Activated CD4-positive, alpha-beta T cell treated with anti-CD3 and anti-CD28 coated beads, Interleukin-2, amount 50 U/mL, for 4 hours (primary cell): ENCODE measurements at places on chromosomes 5 and 9.

GRCh38 chr5:96664669-96665068 lies 2.5 kb downstream of the CAST start:
- DNase-seq = no peak

GRCh38 chr9:37410969-37411785 lies 11.3 kb upstream of the GRHPR start:
- no peak for DNase-seq

GRCh38 chr5:37867654-37868053 lies 27.8 kb upstream of the GDNF start:
- no peak for DNase-seq

DNA sequence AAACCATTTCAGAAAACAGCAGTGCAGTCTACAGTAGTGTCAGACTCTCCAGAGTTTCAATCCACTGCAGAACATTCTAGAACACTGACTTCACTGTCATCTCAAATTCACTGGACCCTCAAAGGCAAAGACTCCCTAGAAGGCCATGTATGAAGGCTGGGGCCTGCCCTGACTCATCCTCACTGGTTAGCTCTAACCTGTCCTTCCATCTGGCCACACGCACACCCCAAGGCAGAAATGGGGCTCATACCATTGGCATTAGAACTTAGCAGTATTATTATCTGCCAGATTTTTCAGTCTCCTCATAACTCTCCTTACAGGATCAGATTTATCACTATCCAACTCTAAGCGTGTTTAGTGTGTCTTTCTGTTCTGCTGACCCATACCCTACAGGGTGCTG lies 20.4 kb downstream of the S1PR3 start:
- DNase-seq = no peak

DNA sequence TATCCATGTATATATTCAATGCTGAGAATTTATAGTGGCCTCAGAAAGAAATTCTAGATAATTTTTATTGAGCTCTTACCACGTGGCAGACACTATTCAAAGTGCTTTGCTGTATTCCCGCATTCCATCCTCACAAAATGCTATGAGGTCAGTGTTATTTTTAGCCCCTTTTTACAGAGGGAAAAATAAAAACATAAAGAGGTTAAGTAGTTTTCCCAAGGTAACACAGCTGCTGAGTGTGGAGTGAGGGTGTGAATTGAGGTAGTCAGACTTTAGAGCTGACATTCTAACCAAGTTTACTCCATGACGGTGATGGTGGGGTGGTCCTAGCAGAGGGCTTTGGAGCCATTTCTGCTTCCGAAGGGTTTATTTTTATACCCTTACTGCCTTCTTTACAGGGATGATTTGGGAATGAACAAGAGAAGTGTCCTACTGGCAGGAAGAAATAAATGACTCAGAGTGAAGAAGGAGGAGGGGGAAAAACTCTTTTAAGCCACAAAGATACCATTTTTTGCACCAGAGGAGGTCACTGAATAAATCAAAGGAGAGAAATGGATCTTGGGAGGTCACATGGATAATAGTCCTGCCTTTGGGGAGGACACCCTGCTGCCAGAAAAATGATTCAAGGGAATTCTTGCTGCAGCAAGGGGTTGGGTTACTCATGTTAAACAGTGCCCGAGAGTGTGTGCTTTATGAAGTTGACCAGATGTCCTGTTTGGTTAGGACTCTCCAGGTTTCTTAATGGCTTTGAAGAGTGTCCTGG lies 76.1 kb downstream of the HMHB1 start:
- DNase-seq = no peak

DNA sequence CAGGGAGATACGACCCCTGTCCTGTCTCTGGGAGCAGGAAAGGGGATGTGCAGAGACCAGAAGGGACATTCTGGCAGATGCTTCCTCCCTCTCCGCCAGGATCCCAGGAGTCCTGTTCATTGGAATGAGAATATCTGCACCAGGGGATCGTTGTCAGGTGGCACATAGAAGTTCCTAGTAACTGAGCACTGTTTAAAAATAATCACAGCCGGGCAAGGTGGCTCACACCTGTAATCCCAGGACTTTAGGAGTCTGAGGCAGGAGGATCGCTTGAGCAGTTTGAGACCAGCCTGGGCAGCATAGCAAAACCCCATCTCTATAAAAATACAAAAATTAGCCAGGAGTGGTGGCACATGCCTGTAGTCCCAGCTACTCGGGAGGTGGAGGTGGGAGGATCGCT lies 12.3 kb downstream of the SARDH start:
- no peak for DNase-seq

DNA sequence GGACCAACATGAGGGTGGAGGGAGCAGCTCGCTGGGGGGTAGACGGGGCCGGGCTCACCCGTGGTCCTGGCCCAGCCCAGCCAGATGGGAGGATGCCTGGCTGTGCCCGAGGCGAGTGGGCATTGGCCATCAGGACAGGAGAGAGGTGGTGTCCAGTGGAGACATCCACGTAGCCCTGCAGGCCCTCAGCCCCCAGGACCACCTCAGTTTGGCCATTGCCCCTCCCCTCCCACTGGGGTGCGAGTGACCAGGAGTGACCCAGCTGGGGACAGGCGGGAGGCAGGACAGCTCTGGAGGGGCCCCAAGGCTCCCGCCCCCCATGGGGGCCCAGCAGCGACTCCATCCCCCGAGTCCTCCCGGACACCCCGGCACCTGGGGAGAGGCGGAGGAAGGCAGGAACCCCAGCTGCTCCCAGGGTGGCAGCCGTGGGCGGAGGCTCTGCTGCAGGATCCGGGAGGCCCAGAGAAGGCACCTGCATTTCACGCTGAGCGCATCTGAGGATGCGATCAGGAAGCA lies 8.3 kb downstream of the NOXA1 start:
- DNase-seq = no peak

- no peak for DNase-seq
These were observed 26.9 kb upstream of the FEM1C start for GRCh38 chr5:115571441-115571878.

GRCh38 chr5:151686674-151687407 lies at the start of gene SPARC:
SPARC (minus strand) TSS chr5:151686915; CDS start chr5:151676188, 10,727 bp downstream.
- no peak for DNase-seq

GRCh38 chr5:79886456-79886855 lies 104.6 kb downstream of the MTX3 start:
- DNase-seq = no peak

- no peak for DNase-seq
These were observed 1.8 kb downstream of the PAIP2 start for GRCh38 chr5:139343476-139343875.

DNA sequence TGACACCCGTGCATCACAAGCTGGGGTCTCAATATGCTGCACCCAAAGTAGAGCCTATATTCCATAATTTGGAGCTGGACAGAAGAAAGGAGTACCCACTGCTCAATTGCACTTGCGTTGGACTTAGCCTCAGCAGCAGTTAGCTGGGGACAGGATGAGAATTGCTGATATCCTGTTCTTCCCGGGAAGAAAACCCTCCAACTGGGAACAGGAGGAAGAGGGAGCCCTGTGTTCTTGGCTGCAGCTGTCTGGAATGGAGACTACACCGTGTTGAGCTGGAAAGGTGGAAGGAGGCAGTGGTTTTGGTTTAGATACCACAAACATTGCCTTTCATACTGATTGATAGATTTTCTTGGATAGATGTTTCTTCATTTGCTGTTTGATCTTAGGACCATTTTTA lies 24.6 kb downstream of the CNTLN start:
- no peak for DNase-seq

DNA sequence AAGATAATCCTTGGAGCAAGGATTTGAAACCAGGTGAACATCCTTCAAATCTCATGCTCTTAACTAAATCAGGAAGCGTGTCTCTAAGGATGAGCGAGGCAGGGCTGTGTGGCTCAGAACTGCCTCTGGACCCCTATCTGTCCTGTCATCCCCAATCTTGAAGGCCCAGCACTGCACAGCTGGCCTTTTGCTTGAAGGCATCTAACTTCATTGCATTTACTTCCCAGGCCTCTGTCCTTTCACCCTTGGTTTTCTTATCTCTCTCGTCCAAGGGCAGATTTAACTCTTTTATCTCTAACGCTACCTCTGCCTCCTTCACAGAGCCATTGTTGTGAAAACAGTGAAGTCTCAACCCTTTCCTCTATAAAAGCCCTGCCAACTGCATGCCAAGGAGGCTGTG lies 83.8 kb downstream of the UGCG start:
- no peak for DNase-seq

DNA sequence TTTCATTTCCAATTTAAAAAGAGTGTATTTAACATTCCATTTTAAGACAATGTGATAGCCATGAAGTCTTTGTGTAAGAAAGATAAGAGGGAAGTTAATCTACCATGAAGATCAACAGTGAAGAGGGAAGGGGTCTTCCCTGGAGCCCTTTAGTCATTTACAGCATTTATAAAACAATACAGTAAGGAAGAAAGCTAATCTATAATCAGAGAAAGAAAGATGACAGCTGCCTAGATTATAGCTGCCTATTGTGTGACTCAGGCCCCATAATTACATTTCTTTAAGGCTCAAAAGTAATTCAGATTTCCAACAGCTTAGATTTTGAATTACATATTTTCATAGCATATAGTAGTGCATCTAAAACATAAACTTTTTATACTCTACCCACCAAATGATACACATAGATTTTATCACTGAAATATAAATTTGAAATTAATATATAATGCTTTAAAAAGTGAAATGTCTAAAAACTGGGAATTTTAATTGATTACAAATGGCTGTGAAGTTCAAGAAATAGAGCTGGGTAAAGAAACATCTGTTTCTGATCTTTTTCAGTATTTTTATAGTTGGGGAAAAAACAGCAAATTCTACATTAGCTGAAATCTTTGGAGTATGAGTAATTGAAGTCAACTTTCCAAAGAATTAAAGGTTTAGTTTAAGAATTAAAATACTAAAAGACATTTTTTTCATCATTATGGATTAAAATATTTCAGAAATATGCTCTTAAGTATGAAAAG lies 89.6 kb downstream of the RIC1 start:
- no peak for DNase-seq

- no peak for DNase-seq
These were observed 53.5 kb upstream of the GRIN3A start for GRCh38 chr9:101791938-101792337.

- DNase-seq = no peak
These were observed 10.2 kb upstream of the SFXN1 start for GRCh38 chr5:175467983-175468690.

- no peak for DNase-seq
These were observed 134.4 kb downstream of the RFX3 start for GRCh38 chr9:3391414-3391813.

DNA sequence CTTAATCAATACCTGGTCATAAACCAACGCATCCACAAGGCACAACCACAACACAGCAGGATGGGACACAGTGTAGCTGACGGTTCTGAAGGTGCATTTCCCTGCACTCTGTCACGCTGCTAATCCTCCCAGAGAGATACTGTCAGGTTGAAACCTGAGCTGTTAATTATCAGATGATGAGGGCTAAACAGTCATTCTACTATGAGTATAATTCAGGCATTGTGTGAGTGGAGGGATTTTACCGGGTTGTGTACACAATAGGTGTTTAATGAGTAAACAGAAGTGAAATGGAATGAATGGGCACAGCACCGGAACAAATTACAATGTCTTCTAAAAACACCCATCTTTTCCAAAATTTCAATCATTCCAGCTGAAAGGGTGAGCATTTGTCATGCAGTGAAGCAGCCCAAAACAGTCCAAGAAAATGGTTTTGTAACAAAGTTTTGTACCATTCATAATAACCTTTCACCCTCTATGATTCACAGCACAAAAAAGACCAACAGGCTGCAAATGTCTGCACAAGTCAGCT lies 71.5 kb downstream of the ABCA1 start:
- DNase-seq = no peak

DNA sequence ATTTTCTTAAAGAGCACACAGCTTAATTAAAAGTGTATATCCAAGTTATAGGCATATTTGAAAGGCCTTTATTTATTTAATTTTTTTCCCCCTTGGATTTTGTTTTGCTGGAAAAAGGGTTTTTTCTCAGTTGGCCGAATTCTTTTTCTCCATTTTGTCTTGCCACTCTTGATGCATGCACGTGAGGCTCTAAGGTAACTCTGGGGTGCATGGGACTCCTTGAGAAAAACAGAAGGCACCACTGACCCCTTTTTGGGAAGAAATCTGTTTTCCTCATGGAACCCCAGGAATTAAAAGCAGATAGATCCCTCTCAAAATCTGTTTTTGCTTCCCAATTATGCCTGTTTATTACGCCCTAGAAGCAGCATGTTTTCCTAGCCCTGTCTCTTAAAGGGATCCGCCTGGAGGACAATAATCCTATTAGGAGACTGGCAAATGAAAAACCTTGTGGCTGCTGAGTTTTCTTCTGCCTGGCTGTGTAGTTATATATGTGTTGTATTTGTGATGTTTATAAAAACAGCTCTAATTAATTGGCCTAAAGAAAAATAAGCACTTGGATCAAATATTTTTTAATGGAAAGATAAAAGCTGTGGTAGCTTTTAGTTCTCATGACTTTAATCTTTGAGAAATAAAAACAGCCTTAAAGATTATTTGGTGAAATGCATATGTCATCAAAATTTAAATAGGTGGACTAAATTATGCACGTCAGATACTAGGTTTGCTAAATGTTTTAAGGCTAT lies 435.1 kb upstream of the CDH9 start:
- no peak for DNase-seq

GRCh38 chr5:123528065-123528464 lies 16.1 kb downstream of the CSNK1G3 start:
- no peak for DNase-seq

DNA sequence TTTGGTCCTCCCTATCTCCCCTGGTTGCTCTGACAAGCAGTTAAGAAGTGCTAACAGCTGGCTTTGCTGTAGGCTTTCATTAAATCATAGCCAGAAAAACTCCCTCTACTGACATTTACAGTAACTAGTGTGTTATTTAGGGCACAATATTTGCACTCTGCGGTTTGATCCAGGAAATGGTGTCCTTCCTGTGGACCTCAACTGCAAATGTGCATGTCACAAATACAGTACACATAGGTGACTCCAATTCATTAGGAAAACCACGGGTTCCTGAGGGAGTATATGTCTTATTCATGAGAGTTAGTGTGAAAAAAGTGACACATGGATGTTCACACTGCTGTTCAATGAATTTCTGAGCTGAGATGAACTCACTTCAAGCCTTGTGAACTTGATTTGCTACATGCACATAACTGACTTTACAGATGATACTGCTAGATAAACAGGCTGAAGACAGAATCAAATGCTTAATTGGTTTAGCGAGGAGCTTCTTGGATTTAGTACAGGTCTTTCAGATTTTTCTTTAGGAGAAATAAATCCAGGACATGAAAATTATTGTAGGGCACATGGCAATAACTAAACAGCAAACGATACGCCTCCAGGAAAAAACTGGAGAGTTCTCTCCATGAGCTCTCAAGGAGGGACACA lies 281.5 kb downstream of the EFNA5 start:
- no peak for DNase-seq

GRCh38 chr5:94457788-94458187 lies 160.6 kb downstream of the KIAA0825 start:
- DNase-seq = no peak

DNA sequence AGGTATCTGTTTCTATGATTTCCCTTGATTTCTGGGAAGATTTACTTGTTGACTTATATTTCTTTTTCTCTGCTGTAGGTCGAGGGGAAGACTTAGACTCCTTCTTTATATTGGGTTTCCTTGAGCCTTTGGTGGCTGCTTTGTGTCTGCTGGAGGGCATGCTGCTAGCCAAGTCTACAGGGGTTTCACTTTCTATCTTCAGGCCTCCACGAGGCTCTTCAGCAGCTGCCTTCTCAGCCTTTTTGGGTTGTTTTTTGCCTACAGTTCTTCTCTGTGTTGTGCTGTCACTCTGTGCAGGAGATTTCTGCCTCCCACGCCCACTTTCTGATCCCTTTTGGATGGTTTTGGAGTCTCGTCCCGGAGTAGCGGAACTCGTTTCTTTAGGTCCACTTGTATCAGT lies 23.2 kb downstream of the LEAP2 start:
- no peak for DNase-seq

GRCh38 chr5:79109527-79110492 lies 1.8 kb upstream of the BHMT start:
- DNase-seq = peak; percentile 16
